ENCODE measurements at places on chromosomes 2 and 18. TPM values are rescaled to one million over a fixed set of nuclear protein-coding genes. Genes with fewer than 3 reads are reported as not detected.

REEP1 gene
- total RNA-seq = 4.7 TPM

ATF2 gene
- 53.1 TPM for total RNA-seq

PTGR3 gene
- total RNA-seq = 19.6 TPM

KATNAL2 gene
- 2.1 TPM for total RNA-seq

GALR1 gene
- total RNA-seq = not detected

ACMSD gene
- total RNA-seq = 1.2 TPM

OSBPL6 gene
- 14.9 TPM for total RNA-seq

ARHGEF33 gene
- 0.18 TPM for total RNA-seq

All from Peyer's patch (tissue), 4 donors.